H9 (cell line): ENCODE measurements at places on chromosomes 1 and 21.
A peak's percentile ranks its signal among the peaks of the same experiment; 100 is the strongest.

DNA sequence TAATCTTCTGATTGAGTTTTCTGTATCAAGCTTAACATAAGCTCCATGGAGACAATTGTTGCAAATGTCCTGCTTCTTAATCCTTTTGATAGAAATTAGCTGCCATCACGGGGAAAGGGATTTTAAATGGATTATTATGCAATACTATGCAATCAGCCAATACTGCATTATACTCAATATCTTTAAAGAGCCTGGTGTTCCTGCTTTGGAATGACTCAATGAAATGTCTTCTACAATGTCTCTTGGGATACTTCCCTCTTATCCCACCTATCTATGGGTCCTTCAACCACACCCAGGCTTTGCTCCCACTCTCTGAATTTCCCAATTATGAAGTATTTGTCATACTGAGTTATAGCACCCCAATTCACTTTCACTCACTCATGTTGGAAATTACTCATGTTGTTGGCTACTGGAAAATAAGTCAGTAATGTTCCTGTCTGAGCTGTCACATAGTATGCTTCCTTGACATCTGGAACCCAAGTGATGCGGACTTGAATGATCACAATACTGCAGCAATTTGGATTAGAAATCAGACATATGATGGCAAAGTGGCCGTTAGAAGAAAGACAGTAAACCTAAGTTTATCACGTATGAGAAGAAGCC lies 85.0 kb downstream of the TPR start:
- no peak for DNase-seq

DNA sequence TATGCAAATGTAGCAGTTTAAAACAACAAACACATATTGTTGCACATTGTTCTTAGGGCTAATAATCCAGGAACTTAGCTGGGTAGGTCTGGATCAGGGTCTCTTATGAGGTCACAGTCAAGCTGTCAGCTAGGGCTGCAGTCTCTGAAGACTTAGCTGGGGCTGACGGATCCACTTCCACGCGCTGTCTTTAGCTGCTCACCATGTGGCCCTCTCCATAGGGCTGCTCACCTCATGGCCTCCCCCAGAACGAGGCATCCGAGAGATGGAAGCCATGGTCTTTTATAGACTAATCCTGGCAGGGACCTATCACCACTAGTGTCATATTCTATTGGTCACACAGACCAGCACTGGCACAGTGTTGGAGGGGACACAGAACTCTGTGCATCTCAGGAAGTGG lies 8.7 kb upstream of the OXCT2 start:
- no peak for DNase-seq

DNA sequence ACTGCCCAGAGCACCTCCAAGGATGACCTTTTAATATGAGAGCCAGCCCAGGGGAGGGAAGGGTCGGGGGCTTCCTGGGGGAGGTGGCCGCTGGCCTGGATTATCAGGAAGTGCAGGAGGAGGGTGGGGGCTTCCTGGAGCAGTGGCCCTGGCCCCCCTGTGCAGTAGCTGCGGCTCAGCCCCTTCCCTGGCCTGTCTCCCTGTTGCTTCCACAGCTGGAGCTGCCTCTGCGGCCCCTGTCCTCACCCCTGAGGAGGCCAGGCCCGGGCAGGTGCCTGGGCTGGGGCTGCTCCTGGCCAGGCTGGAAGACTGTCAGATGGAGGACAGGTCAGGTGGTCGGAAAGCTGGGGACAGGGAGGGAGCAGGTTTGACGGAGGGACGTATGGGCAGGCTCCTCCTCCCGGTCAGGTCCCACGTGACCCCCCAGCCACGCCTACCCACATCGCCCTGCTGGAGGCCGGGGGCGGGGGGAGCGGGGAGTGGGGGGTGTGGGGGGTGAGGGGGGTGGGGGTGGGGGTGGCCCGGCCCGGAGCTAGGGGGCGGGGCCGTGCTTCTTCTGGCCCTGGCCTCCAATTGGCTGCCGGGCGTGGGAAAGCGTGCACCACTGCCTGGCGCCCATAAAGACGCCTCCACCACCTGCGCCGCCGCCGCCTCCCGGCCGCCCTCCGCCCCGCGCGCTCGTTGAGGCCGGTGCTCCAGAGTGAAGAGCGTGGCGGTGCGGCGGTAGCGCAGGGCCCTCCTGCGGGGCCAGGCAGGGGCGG lies 10.2 kb upstream of the TNFRSF14 start:
- DNase-seq: peak; percentile 97

GRCh38 chr1:178362747-178363146 lies 134.0 kb downstream of the CLEC20A start:
- no peak for DNase-seq

GRCh38 chr1:27763358-27763757 lies 9.7 kb upstream of the STX12 start:
- no peak for DNase-seq

GRCh38 chr1:66464351-66464750 lies 69.6 kb upstream of the SGIP1 start:
- DNase-seq: no peak

- DNase-seq: no peak
These were observed 187.5 kb upstream of the PLXNA2 start for GRCh38 chr1:208431721-208432120.

DNA sequence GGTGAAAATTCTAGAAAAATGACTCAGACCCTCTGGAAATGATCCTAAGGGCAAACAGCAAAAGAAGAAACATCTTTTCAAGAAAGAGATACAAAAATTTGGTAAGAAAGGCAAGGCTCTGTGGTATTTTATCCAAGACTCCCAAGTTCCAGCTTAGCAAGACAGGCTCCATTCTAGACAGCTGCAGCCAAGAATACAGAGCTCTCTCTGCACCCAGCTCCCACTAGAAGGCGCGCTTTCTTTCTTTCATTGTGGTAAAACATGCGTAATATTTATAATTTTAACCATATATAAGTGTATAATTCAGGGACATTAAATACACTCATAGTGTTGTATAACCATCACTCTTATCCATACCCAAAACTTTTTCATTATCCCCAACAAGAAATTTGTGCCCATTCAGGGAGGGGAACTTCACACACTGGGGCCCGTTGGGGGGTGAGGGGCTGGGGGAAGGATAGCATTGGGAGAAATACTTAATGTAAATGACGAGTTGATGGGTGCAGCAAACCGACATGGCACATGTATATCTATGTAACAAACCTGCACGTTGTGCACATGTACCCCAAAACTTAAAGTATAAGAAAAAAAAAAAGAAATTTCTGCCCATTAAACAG lies 2.2 kb upstream of the HFM1 start:
- DNase-seq: no peak

- peak; percentile 10 for DNase-seq
These were observed 32.2 kb upstream of the PCBP3 start for GRCh38 chr21:45611296-45611695.

- no peak for DNase-seq
These were observed 54.3 kb upstream of the EPHA8 start for GRCh38 chr1:22508991-22509390.

DNA sequence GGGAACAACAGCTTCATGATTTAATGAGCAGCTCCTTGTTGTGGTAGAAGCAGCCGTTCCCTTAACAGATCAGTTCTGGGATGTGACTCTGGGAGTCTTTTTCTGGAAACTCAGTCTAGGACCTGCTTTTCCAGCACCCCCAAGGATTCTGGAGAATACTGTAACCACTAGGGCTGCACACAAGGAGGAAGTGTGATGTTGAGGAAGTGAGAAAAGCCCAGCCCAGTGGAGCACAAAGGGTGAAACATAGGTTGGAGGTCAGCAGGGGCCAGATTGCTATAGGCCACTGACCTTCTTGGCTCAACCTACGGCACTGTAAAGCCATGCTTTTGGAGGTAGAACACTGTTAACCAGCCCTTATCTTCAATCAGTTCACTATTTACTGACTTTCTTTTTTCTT lies 10.1 kb upstream of the PLA2G5 start:
- DNase-seq: no peak

DNA sequence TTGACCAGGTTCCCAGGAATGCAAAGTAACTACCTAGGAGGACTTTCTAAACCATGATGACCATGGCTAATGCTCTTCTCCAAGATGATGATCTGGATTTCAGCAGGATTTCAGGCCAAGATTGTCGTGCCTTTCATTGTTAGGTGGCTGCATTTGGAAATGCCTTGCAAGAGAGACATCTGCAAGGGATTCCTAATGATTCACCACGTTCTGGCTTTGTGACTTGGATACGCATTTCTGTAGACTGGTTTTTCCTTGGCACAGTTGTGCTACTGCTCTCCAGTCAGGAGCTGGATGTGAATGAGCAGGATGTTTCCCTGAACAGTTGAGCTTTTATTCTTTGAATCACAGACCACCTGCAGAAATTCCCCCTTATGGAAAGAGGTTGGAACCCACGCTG lies 212.4 kb downstream of the BACH1 start:
- no peak for DNase-seq
